LHCN-M2 (cell line): ENCODE measurements at places on chromosomes 16 and 17. TPM values are rescaled to one million over a fixed set of nuclear protein-coding genes. Genes with fewer than 3 reads are reported as not detected.

TEKT5 gene
- total RNA-seq = not detected in 2 replicates

TTYH2 gene
- total RNA-seq = 1.1 and 1.9 TPM in 2 replicates

- peak; percentile 79 for DNase-seq
Observed at GRCh38 chr17:29369831-29370735, 20.1 kb upstream of the TAOK1 start.

DNA sequence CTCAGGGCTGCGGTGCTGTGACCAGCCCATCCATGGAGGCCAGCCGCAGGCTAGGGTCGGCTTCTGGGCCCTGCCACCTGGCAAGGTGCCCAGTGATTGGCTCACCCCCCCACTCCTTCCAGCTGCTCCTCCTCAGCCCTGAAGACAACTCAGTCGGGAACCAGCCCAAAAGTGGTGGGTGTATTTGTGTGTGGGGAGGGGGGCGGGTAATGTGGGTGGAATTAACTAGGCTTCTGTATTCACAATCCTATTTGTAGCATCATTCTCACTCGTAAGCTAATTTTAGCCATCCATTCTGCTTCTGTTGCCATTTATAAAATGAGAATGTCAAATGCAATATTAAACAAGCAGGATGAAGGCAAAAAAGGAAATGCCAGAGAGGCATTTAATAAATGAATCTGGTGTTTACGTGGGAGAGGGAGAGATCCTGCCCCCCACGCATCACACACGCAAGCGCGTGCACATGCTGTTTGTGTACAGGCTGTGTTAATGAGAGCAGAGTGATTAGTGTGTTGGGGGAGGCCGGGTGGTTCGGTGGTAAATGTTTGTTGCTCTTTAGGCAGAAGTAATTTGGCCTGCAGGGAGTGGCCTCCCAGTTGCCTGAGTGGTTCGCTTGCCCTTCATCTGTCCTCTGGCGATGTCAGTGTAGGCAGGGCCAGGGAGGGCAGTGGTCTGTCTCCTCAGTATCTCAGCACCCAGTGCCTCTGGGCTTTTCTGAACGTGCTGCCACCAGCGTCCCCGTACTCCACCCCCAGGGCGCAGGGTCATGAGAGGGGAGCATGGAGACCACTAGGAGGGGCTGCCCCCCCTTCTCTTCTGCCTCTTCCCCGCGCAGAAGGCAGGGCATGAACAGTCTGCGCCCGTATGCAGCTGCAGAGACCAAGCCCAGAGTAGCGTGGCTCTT, 140.1 kb downstream of the CCDC182 start:
- DNase-seq = peak; percentile 51
